Stimulated activated CD4-positive, alpha-beta T cell treated with anti-CD3 and anti-CD28 coated beads, Interleukin-1b, Interleukin-23, amount 100 ng/mL, for 4 hours (primary cell): ENCODE measurements at places on chromosomes 2 and 18.

DNA sequence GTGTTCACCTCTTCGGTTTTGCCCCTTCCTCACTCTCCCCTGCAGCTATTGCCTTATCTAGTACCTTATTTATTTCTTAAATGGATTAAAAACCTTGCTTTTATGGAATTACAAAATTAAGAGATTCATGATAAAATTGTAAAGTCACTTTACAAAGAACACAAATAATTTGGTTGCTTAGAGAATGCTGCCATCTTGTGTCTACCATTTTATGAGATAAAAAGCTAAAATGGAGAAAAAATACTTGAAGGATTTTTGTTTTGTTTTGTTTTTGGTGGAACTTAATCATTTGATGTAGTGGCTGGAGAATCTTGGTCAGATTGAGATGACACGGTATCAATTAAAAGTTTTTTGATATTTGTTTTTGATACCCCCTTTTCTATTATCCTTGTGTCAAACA is 69.6 kb downstream of the R3HDM1 start:
- no peak for DNase-seq

DNA sequence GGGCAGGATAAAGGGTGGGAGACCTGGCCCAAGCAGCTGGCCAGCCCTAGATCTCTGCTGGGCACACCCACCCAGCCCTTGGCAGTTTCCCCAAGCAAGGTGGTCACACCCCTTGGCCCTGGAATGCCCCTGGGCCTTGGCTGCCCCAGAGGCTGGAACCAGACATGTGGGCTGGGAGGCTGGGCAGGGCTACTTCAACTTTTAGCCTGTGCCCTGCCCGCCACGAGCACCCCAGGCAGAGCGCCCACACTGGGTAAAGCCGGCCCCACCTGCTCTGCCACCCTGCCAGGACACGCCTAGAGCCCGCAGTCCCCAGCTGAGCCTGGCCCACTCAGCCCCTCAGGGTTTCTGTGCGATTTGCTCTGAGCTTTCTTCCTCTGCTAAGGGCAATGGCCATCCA is 119.7 kb upstream of the SMAD2 start:
- no peak for DNase-seq

DNA sequence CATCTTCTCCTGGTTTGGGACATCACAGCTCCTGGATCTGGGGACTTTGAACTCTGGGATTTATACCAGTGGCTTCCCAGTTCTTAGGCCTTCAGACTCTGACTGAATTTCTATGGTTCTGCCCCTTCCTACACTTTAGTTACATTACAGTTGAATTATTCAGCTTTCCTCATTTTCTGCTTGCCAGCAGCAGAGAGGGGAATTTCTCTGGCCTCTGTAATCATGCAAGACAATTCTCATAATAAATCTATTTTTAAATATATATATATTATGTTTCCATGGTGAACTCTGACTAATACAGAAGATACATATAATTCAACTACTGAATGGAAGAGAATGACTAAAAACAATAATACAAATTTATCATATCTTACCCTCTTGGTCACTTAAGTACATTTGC is 1478.6 kb upstream of the ACVR2A start:
- DNase-seq = no peak

DNA sequence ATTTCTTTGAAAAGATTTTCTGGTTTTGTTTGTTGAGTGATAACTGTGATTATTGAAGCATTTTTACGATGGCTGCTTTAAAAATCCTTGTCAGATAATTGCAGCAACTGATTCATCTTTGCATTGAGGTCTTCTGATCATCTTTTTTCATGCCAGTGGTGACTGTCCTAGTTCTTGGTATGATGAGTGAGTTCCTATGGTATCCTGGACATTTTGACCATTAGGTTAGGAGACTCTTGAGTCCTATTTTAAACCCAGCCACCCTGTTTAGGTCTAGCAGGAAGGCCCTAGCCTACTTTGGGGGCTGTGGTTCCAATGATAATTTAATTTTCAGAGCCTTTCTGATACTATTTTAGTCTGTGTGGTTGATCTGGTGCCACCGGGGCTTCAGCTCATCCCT is 72.7 kb upstream of the REV1 start:
- DNase-seq = no peak

DNA sequence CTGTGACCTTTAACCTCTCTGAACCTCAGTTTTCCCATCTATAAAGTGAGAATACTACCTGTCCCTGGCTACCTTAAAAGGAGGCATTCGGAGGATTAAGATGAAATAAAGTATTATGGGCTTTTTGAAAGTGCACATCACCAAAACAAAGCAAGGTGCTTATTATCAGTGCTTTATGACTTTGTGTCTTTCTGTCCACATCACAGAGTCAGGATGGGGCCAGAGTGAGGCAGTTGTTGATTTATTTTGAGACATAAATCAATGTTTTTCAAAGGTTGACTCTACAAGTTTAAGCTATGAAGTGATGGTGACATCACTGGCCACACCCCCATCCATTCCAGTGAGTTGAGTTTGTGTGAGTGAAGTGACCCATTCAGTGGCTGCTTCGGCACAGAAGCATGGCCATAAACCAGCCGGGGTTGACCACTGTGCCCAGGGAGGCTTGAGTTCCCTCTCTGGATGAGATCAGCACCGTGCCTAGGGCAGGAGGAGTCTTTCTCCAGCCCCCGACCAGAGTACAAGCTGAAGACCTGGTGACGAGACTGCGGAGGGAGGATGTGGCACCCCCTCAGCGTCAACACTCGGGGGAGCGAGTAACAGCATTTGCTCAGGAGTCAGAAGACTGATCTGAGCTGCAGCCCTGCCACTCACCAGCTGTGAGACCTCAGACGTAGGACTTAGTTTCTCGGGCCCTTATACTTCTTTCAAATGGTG is 89.0 kb upstream of the PPP1CB start:
- DNase-seq = no peak

DNA sequence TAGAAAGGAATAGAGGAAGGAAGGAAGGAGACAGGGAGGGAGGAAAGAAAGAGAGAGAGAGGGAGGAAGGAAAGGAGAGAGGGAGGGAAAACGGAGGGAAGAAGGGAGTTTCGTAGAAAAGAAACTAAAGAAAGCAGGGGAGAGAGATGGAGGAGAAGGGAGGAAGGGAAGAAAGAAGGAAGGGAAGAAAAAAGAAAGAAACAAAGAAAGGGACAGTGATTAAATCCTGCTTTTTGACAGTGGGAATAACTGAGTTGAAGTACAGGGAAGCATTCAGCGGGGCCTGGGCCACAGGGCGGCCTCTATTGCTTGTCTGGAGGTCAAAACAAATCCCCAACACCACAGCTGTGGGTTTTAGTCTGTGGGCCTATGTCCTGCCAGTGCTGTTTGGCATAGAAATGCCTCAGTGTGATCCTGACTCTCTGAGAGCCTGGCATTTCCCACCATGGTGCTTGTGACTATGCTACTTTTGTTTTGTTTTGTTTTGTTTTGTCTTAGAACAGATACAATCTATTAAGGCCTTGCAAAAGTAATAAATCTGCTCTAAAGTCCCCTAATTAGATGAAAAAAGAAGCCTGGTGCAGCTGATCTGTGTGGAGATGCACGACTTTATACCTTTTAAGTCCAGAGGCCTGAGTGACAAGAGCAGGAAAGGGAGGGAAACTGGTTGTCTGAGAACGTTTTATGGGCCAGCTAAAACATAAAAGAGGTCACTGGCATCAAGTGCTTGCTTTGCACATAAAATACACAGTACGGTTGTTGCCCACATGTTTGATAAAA is 40.0 kb downstream of the IL1RL2 start:
- DNase-seq = no peak
